ENCODE measurements at places on chromosomes 1 and 21. TPM values are rescaled to one million over a fixed set of nuclear protein-coding genes. Genes with fewer than 3 reads are reported as not detected.

DNA sequence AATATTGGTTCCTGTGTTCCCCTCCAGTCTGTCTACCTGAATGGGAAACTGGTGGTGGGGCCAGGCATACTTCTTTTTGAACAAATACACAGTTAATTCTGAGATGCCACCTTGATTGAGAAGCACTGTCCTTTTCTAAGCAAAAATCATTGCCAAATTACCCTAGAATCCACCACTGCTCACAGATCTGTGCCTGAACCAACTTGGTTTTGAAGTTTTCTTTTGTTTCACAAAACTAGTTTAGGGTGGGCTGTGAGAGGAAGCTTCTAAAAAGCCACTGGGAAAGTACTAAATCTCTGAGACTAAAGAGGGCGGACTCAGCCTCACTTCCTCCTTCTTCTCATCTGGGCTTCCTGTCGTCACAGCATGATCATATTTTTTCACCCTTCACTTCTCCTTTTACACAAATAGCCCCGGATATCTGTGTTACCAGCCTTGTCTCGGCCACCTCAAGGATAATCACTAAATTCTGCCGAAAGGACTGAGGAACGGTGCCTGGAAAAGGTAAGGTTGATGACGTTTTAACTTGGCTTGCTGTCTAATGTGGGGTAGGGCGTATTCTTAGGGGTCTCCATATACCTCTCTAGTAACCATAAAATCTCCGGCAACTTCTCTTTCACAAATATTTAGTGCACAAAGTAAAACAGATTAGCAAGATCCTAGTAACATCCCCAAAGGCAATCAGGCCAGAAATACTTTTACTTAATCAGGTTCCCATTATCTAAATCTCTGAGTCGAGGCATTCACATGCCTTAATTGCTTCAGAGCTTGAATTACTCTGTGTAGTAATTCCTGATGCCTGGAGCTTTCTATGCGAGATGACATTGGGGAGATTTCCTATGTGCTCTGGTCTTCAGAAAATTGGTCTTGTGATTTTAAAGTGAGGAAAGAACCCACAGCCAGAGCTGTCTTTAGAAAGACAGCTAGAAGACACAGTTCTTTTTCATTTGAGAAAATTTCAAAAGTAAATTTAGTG is at the start of gene CD53:
Gene CD53 (plus strand): TSS at position 404 of the 976 bp plus-strand sequence. CDS start 18,261 bp downstream, outside the sequence.
- DNase-seq = no peak

GRCh38 chr1:112513112-112513870 is 4.5 kb downstream of the WNT2B start:
- DNase-seq = no peak

TUT4 gene
- total RNA-seq = 54.9 TPM

GRCh38 chr21:37827913-37828312 is 88.3 kb downstream of the KCNJ6 start:
- DNase-seq = peak; percentile 51

GRCh38 chr1:220151454-220151853 is 57.5 kb downstream of the IARS2 start:
- DNase-seq = no peak

- DNase-seq = no peak
Measured at GRCh38 chr1:46114925-46115603, 17.4 kb downstream of the PIK3R3 start.

- no peak for DNase-seq
Measured at GRCh38 chr1:34396042-34396441, 219.3 kb downstream of the C1orf94 start.

C1orf74 gene
- 4.5 TPM for total RNA-seq

S100A4 gene
- total RNA-seq = 53.6 TPM

GRCh38 chr1:3663999-3664699 is 11.8 kb downstream of the TP73 start:
- DNase-seq = no peak

SH3BP5L gene
- total RNA-seq = 21.3 TPM

GRCh38 chr21:36053715-36054062 is 6.6 kb downstream of the SETD4 start:
- no peak for DNase-seq

DNA sequence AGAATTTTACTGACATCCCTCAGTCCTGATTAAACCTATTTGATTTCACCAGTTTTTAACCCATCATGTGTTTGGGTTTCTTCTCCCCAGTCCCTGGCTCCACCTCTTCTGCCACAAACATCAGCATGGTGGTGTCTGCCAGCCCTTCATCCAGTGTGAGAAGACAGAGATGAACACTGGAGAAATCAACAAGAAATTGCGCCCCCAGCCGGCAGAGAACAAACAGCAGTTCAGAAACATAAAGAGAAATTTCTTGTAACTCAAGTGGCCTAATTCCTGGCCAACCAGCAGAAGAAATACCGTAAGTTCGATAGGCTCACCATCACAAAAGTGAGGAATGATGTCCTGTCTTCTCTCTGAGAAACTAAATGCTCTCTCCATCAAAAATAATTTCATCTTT is 18.3 kb downstream of the S100A11 start:
- DNase-seq = no peak

DNA sequence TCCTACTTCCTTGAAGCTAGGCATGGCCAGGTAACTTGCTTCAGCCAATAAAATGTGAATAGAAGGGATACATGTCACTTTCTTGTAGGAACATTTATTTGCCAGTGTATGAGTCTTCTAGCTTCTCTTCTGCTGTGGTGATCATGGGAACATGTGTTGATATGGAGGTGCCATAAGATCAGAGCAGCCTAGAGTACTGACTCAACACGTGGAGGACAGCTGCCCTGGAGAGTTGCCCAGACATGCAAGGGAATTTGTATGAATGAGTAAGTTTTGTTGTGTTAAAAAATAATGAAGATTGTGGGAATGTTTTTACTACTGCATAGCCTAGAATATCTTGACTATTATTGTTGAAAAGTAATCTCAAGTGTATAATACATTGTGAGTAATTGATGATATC is 502.3 kb downstream of the NUF2 start:
- DNase-seq = no peak

DNA sequence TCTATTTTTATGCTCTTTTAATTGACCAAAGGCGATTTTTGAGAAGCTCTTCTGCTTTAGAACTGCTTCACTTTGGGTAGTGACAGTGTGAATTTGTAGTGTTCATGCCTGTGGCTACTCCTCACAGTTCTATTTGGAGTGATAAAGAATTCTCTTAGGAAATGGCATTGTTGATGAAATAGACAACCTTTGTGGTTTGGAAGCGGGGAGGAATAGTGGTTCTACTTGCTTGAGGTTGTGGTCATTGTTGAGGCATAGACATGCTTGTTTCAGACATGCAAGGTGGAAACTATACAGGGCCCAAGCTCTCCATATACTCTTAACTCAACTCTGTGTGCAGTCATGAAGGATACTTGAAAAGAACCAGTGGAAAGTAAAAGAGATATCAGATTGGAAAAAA is 481.1 kb upstream of the NEGR1 start:
- DNase-seq = no peak

DNA sequence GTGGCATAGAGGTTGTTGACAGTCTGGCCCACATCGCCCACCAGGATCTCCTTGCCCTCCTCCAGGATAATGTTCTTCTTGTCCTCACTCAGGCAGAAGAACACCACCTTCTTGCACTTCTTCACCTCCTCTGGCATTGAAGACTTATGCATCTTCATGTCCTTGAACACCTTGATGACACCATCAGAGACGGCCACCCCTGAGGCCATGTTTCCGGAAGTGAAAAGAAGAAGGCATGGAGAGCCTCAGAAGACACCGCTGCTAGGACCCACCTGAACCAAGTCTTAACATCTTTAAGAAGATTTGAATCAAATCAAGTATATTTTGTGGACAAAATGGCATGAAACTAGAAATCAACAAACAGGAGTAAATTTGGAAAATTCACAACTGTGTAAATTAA is 56.2 kb downstream of the C1orf185 start:
- no peak for DNase-seq
